ENCODE measurements at places on chromosomes 3 and 15. TPM values are rescaled to one million over a fixed set of nuclear protein-coding genes. Genes with fewer than 3 reads are reported as not detected.

GRCh38 chr3:55819005-55819404 is 331.9 kb upstream of the WNT5A start:
- no peak for DNase-seq
- H3K4me1 ChIP-seq: no peaks in the 10 kb centered on the region
- H3K27ac ChIP-seq: no peak overlapping the region
- H3K27me3 ChIP-seq: no peaks in the 10 kb centered on the region
- no peaks in the 10 kb centered on the region for H3K36me3 ChIP-seq
- no peak overlapping the region for H3K4me3 ChIP-seq

- H3K27me3 ChIP-seq: no peaks in the 10 kb centered on the region
- no peak for DNase-seq
- H3K4me1 ChIP-seq: no peaks in the 10 kb centered on the region
- no peaks in the 10 kb centered on the region for H3K36me3 ChIP-seq
Measured at GRCh38 chr15:76576523-76577279, 240.1 kb downstream of the ISL2 start.

DNA sequence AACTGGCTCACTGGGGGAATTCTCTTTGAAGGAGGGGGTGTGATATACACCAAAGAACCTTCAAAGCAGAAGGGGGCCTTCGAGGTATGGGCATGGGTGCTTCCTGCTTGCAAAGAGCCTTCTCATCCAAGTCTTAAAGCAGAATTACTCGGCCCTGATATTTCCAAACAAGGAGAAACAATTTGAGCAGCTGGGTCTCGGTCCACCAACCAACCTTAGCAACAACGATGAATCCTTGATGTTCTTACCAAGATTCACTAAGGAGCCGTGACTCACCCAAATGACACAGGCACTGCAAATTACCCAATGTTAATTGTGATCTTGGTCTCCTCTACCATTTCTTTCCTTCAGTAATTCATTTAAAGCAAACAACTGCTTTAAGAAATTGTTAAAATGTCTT is 7.7 kb downstream of the HOMER2 start:
- no peak overlapping the region for H3K4me3 ChIP-seq
- peak; percentile 9 for DNase-seq
- peaks cover 40% of the 10 kb centered on the region for H3K4me1 ChIP-seq

- no peak overlapping the region for H3K4me3 ChIP-seq
- peaks cover 7% of the 10 kb centered on the region for H3K4me1 ChIP-seq
- H3K27me3 ChIP-seq: no peaks in the 10 kb centered on the region
- no peaks in the 10 kb centered on the region for H3K36me3 ChIP-seq
Measured at GRCh38 chr15:68208636-68209240, 3.6 kb upstream of the CALML4 start.

DNA sequence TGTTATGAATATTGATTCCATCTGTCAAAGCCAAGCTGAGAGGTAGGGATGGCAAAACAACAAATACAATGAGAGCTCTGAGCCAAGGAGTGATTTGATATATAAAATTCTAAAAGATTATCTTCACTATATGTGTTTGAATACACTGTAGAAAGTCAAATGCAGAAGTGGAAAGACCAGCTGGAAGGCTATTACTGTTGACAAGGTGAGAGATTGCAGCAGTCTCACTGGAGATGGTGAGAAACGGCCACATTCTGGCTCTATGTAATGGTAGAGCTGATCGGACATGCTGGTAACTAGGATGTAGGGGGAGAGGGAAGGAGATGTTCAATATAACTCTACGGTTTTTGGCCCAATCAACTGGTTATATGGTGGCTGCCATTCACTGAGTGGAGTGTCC is 434.2 kb upstream of the SUCLG2 start:
- H3K36me3 ChIP-seq: no peaks in the 10 kb centered on the region
- no peak overlapping the region for H3K4me3 ChIP-seq
- no peak overlapping the region for H3K27ac ChIP-seq
- H3K4me1 ChIP-seq: no peaks in the 10 kb centered on the region
- H3K27me3 ChIP-seq: no peaks in the 10 kb centered on the region

- no peak overlapping the region for H3K27ac ChIP-seq
- no peak for DNase-seq
- no peaks in the 10 kb centered on the region for H3K4me1 ChIP-seq
- H3K4me3 ChIP-seq: no peak overlapping the region
- no peaks in the 10 kb centered on the region for H3K36me3 ChIP-seq
Measured at GRCh38 chr3:73107676-73108187, 46.3 kb downstream of the EBLN2 start.

DNA sequence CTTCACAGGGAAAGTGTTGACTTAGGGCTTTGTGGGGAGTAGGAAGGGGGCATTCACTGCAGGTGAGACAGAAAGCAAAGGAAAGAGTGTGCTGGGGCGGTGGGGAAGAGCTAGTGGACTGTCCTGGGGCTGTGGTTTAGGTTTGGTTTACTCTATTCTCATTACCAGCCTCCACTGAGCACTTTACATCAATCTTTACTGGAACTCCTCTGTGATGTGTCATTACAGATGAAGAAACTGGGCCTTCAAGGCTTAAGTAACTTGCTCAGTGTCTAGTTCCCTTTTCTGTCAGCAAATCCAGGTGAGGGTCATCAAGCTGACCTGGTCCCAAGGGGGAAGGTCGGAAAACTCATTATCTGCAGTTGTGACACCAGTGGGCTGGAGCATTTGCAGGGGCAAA is 120.2 kb upstream of the PFN2 start:
- H3K4me1 ChIP-seq: no peaks in the 10 kb centered on the region
- no peak for DNase-seq
- no peaks in the 10 kb centered on the region for H3K27me3 ChIP-seq
- H3K27ac ChIP-seq: no peak overlapping the region
- H3K4me3 ChIP-seq: no peak overlapping the region

GRCh38 chr15:77791941-77792340 is 159.2 kb upstream of the LINGO1 start:
- H3K4me3 ChIP-seq: no peak overlapping the region
- no peaks in the 10 kb centered on the region for H3K36me3 ChIP-seq
- no peak overlapping the region for H3K27ac ChIP-seq
- no peaks in the 10 kb centered on the region for H3K27me3 ChIP-seq

GRCh38 chr3:2897821-2898220 is 212.4 kb downstream of the IL5RA start:
- H3K4me1 ChIP-seq: no peaks in the 10 kb centered on the region
- no peak overlapping the region for H3K4me3 ChIP-seq
- H3K27ac ChIP-seq: no peak overlapping the region
- no peaks in the 10 kb centered on the region for H3K36me3 ChIP-seq
- H3K27me3 ChIP-seq: no peaks in the 10 kb centered on the region

GRCh38 chr15:50653156-50653743 is 33.3 kb downstream of the TRPM7 start:
- peaks cover 22% of the 10 kb centered on the region for H3K36me3 ChIP-seq
- H3K27ac ChIP-seq: no peak overlapping the region
- H3K27me3 ChIP-seq: no peaks in the 10 kb centered on the region
- DNase-seq: no peak

Gene COLQ
- total RNA-seq: 1.5 TPM

Gene PLSCR2
- 0.60 TPM for total RNA-seq

Gene NR2F2
- 15.8 TPM for total RNA-seq

Gene TRIM42
- total RNA-seq: not detected
